ENCODE measurements at places on chromosomes 6 and 20.

- no peak for DNase-seq
Observed at GRCh38 chr6:57205550-57206328, 16.4 kb downstream of the RAB23 start.

DNA sequence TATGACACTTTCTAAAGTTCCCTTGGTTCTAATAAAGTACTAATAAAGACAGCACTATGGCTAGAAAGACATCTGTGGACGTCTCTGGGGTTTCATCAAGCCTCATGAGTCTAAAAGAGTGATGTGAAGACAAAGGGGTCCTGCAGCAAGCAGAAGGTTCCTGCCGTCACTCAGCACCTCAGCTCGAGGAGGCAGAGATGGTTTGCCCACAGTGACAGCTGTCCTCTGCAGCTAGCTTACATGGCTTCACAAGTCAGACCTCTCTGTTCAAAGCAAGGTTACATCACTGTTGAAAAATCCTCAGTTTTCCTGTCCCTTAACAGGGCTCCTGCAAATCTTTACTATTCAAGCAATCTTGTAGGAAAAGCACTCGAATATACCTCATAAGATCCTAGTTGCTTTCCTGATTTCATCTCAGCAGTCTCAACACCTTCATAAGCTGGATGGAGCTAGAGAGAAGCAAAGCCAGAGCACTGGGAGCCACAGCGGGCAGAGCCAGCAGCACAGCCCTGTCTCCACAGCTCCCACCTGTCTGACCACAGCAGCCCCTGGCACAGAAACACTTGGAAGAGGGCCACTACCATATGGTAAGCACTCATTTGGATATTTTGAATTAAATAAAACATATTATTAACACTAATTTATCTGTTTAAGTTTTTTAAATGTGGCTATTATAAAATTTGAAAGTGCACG lies 202.3 kb downstream of the GMDS start:
- no peak for DNase-seq

DNA sequence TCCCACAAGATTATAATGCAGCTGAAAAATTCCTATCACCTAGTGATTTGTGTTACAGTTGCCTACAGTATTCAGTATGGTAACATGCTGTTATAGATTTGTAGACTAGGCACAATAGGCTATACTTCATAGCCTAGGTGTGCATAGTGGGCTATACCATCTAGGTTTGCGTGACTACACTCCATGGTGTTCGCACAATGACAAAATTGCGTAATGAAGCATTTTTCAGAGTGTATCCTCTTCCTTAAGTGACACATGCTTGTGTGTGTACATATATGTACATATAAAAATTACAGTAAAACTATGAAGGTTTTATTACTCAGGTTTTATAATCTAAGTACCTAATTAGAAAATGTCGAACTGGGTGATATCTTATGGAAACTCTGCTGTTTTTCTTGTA lies 133.0 kb downstream of the FARS2 start:
- no peak for DNase-seq

DNA sequence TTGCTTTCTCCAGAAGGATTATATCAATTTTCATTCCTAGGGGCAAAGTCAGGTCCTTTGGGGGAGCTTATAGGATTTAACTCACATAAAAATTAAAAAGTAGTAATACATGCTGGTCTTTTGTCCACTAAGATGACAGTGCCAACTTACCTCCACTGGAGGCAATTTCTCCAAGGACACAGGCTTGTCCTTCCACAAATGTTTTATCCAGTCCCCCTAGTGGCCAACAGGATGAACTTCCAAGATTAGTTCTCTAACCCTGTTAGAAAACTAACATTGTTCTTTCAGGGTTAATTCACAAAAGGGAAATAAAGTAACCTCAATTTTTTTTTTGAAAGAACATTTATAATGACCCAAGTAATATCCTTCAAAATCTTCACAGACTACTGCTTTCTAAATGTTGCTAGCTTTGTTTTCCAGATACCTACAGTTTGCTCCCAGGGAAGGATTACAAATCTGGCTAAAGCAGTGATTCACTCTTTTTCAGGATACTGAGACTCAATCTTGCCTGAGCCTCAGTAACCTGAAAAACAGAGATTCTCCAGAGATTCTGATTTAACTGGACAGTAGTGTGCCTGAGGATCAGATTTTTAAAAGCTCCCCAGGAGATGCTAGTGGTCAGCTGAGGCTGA lies 31.7 kb upstream of the UBR2 start:
- no peak for DNase-seq

- DNase-seq = peak; percentile 6
Observed at GRCh38 chr6:36028088-36028876, 674 bp downstream of the MAPK14 start.

- DNase-seq = no peak
Observed at GRCh38 chr6:120355822-120356221, 978.5 kb downstream of the TBC1D32 start.

DNA sequence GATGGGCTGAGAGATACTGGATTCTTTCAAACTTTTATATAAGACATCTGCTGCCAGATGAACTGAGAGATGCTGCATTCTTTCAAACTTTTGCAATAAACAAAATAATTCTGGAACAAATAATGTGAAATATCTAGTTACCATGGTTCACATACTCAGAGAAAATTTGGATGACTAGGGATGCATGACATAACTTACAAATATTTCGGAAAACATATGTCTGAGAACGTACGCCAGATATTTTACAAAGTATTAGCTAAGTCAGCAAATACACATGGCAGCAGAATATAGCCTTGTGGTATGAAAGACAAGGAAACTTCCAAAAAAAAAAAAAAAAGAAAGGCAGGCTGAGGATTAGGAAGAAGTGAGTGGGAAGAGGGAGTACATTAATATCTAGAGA lies 113.3 kb upstream of the TRAF3IP2 start:
- DNase-seq = no peak
